ENCODE measurements at places on chromosomes 7 and 10.

GRCh38 chr7:99618726-99619125 is 2.0 kb downstream of the ZSCAN25 start:
- DNase-seq: peak; percentile 91

GRCh38 chr10:12255048-12255447 is 59.1 kb downstream of the CDC123 start:
- no peak for DNase-seq

DNA sequence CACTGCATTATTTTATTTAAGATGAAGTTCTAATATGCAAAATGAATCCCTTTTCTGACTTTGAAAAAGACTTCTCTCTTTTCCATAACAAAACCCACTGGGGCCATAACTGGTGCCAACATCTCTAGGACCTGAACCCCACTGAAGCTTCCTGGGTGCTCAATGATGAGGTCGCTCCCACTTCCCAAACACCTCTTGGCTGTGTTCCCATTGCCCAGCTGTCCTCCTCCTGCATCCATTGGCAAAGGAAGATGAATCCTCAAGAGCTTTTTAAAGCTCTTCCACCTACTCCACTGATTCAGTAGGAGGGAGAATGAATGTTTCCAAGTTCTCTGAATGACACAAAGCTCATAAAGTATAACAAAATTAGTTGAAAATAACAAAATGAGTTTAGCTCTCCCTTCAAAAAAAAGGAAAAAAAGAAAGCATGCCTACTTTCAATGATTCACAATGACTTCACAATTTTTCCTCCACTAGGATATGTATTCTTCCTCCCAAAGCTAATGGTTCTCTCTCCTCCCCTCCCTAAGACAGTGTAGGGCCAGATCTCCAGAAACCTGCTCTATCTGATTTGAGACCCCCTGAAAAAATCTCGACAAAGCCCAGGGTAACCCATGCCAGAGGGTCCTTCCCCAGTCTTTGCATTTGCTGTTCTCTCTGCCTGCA is 64.8 kb downstream of the SORBS1 start:
- no peak for DNase-seq

GRCh38 chr7:845091-845490 is 12.8 kb downstream of the SUN1 start:
- DNase-seq: no peak

DNA sequence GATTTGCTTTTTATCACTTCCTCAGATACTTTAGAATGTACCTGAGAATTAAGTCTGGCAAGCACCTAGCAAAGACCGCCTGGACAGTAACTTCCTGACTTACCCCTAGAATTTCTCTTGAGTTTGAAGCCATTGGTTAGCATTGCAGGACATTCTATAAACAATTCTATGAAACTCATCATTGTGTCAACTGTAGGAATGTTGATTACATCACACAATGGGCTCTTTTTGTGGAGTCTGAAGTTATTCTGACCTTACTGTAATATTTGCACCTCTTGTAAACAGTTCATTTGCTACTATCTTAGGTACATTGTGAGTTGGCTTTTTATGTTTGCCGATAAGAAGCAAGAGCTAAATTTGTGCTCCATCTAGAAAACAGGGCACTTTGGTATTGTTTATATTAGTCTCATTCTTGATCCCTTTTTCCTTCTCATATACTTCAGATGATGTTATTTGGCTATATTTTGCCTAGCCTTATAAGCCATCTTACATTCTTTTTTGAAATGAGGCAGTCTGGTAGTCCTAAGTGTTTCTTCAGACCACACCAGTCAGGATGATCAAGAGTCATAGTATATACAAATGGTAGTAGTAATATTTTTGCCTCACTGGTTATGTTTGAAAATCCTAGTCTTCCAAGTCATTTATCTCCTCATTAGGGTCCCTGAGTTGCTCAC is 52.4 kb downstream of the CASD1 start:
- DNase-seq: peak; percentile 65

GRCh38 chr10:132102717-132103110 is 37.0 kb downstream of the JAKMIP3 start:
- DNase-seq: no peak

- no peak for DNase-seq
Measured at GRCh38 chr7:148626828-148627227, 36.3 kb downstream of the C7orf33 start.

DNA sequence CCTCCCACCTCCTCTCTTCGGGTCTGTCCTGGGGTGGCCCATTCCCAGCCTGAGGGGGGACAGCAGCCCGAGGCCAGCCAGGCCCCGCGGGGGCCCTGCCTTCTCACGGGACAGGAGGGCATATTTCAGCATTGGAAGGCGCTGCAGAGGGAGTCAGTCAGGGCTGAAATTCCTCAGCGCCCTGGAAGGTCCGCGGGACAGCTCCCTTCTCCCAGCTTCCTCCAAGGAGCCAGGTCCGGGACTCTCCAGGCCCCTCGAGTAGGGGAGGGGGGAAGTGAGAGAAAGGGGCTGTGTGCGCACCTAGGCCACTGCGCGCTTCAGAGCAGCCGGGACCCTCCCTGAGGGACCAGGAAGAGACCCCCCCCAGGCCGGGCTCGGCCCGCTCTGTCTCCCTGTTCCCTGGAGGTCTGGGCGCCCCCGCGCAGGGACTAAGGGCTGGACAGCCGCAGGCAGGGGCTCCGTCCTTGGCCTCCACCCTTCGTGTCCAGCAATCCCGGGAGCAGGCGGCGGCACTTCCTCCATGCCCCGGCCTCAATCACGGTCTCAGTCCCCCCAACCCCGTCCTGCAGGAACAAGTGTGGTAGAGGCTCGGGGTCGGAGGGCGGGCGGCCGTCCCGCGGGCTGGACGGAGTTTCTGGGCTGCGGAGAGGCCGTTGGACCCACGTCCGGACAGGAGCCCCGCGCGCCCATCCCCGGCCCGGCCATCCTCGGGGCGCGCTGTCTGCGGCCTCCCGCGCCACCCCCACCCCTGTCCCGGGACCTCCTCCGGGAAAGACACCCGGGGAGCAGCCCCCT is 6.0 kb upstream of the ELFN1 start:
- DNase-seq: peak; percentile 39

GRCh38 chr7:4602905-4603842 is 78.9 kb upstream of the FOXK1 start:
- no peak for DNase-seq

DNA sequence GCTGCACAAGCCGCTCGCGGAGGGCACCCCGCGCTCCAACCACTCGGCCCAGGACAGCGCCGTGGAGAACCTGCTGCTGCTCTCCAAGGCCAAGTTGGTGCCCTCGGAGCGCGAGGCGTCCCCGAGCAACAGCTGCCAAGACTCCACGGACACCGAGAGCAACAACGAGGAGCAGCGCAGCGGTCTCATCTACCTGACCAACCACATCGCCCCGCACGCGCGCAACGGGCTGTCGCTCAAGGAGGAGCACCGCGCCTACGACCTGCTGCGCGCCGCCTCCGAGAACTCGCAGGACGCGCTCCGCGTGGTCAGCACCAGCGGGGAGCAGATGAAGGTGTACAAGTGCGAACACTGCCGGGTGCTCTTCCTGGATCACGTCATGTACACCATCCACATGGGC is 50.0 kb downstream of the FIGNL1 start:
- no peak for DNase-seq

DNA sequence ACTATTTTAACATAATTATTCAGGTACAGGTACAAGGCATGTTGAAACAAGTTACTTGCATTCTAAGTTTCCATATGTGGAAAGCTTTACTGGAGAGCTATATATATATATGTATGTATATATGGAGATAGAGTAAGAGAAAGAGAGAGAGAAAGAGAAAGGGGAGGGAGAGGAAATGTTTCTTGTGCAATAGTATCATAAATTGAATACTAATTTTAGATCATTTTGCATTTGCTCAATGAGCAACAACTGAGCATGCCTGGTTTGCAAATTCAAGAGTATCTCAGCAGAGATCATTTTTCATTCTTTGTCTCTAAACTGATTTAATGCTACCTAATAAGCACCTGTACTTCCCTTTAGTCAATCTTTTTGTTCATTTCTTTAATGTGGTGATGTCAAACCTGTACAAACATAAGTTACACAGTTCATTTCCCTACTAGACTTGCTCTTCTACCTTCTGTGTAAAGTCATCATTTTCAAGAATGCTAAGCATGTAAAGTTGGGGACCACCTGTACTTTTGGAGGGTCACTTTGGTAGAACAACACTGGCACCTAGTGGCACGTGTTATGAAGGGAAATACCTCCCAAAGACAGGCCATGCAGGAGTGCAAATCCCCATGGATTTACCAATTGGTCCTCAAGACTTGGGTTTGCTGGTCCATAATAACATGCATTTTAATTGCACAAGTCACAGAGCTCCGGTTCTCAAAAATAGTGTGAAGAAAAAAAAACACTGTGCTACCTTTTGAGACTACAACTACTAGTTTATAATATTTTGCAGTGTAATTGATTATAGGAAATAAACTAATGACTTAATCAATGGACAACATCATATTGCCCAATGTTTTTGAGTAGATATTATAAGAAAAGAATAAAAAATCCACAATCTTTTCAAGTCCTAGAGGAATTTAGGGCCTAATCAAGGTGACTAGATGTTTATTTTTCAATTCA is 431.2 kb upstream of the IGFBP3 start:
- DNase-seq: peak; percentile 65

GRCh38 chr7:95840953-95841950 is 68.9 kb downstream of the DYNC1I1 start:
- DNase-seq: no peak

- no peak for DNase-seq
Measured at GRCh38 chr7:3888096-3888495, 587.0 kb downstream of the SDK1 start.

All from SJSA1 (cell line).